Inflammatory macrophage (primary cell): ENCODE measurements at places on chromosomes 6 and 20.
A peak's percentile ranks its signal among the peaks of the same experiment; 100 is the strongest.

DNA sequence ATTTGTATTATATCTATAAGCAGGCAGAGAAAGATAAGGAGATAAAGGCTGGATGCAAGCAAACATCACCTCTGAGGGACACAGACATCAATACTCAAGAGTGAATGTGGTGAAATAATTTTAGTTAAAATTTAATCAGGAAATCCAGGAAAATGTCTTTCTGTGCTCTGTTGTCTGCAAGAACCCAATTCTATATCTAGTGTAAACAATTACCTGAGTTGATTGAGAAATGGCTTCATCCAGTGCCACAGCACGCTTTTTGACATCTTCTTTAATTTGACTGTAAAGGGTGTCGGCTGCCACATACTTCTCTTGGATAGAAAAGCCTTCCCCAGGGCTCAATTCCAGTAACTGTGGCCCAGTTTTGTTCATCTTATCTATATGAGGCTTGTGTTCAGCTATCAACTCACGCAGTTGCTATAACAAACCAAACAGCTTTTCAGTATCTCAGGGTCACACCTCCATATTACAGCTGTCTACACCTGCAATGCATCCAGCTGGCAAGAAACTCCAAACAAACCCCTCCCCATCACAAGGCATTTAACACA lies 131.6 kb downstream of the DST start:
- no peak for DNase-seq

GRCh38 chr6:150673720-150674346 lies 74.1 kb downstream of the PLEKHG1 start:
- DNase-seq = no peak

DNA sequence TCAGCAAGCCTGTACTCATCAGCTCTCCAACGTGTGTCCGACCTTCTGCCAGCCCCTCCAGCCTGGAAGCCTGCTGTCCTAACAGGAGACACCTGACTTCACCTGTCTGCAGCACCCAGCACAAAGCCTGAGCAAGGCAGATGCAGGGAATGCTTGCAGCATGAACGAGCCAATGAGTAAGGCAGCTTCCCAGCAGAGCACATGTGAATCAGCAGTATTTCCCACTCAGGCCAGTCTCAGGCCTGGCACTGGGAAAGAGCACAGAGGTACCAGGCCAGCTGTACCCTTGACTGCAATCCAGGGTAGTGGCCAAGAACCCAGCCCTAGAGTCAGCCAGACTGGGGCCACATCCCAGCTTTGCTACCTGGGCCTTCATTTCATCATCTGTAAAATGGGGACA lies 120.8 kb downstream of the MAFB start:
- no peak for DNase-seq

DNA sequence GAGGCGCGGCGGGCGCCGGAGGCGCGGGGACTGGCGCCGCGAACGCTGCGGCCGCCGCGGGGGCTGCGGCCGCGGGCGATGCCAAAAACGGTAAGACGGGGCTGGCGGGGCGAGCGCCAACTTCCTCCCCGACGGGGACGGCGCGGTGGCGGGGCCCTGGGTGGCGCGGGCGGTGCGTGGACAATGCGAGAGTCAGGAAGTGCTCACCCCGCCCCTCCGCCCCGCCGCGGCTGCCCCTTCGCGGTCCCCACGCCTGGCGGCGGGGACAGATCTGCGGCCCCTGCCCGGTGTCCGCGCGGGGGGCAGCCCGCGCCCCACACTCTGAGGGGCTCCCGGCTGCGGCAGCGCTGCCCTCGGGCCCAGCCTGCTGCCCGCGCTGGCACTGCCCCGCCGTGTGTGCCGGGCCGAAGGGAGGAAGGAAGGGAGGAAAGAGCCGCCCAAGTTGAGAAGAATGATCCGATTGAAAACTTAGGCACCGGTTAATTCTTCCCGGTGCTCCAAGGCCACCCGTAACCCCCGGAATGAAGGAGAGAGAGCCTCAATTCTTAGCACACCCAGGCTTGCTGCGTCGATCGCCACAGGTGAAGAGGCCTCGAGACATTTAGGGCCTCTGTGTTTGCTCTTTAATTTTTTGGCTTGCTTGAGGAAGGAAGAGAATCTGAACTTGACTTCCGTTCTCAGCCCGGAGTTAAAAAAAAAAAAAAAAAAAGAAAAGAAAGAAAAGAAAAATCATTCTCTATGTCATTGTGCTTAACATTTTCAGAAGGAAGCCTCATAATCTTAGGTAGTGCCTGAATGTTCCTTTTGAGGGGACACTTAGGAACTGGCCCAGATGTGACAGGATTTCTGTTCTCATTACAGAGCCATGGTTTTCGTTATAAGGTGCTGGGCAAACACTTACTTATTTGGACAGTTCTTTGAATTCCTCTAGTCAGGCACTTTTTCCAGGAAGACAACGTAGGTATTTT lies 982 bp downstream of the HECA start:
- peak; percentile 75 for DNase-seq

GRCh38 chr20:59289994-59290393 lies 10.4 kb upstream of the EDN3 start:
- no peak for DNase-seq

DNA sequence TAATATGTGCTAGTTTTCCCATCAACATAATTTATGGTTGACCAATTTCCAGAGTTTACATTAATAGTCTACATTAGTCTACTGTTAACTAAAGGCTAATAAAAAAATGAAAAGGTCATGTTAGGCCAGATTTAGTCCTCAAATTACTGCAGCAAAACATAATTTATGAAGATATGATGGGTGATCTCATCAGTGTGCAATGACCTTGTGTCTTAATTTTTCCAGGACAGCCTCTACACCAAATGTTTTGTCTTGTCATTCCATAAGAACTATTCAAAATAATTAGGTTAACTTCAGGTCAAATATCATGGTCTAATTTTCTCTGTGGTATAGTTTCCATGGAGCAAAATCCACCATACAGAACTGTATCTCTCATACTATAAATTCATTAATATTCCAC lies 234.2 kb downstream of the COL12A1 start:
- DNase-seq = no peak

- no peak for DNase-seq
Measured at GRCh38 chr6:39054577-39055142, 6.1 kb downstream of the GLP1R start.

- no peak for DNase-seq
Measured at GRCh38 chr6:37623666-37624065, 74.0 kb downstream of the MDGA1 start.

DNA sequence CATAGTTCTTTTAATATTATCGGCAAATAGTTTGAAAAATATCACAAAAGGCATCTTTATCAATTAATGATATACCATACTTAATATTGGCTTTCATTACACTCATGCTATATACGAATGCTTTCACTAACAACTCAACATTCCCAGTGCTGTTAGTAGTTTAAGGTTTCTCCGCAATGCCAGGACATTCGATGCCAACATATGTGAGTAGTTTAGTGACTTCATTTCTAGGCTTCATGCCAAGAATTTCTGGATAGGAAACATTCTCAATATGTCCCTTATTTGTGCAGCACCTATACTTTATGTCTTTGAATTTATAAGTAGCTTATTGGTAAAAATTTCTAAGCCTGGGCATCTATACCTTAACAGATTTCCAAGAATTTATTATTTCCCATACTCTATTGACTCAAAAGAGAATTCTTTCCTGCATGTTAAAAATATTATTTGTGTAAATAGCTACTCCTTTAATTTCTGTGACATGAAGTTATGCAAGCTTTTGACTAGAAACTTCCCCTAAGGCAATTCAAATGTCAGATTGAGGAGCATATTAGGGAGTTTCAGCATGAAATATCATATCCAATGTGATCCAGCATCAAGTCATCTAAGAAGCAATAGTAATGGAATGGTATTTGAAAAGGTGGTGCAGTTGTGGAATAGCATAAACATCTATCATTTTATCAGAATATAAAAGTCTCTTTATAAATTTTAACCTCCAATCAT lies 236.0 kb upstream of the STXBP5 start:
- DNase-seq = no peak

GRCh38 chr20:7841291-7841970 lies 98.8 kb downstream of the HAO1 start:
- DNase-seq = no peak

- peak; percentile 99 for DNase-seq
Measured at GRCh38 chr6:44064089-44064947, 62.9 kb downstream of the MRPL14 start.

- DNase-seq = no peak
Measured at GRCh38 chr6:80210618-80211017, 104.1 kb downstream of the BCKDHB start.

DNA sequence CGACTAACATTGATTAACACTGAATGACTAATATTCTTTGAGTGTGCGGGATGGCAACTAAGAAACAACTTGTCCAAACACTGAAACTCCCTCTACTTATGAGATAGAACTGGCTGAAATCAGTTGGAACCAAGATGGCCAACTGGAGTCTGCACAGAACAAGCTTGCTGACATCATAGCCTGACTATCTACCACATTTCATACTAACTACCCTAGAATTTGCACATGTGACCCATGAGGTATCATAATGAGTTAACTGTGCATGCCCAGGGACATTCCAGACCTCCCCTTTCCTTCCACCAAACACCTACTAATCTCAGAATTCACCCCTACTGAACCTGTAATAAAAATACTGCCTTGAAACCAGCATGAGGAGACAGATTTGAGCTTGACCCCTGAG lies 43.2 kb downstream of the PHIP start:
- no peak for DNase-seq

DNA sequence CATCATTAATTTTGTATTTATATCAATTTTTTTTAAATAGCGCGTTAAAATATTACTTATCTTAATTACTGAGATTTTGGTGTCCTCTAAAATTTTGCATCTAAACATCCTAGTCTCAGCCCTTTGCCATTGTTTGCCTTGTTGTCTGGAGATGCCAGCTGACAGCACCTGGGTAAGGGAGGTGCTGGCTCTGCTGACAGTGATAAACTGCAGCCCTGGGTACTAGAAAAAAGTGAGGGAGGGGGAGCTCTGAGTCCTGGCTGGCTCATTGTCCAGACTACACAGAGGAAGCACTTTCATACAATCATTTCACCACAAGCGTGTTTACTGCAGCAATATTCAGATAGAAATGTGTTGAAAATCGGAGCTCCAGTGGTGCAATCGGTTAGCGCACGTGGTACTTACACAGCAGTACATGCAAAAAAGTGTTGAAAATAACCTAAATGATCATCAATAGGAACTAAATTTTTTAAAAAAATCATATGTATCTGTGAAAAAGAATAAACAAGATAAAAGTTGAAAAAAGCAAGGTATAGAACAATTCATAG lies 18.5 kb upstream of the UBR2 start:
- DNase-seq = peak; percentile 95

GRCh38 chr20:46108976-46109375 lies 9.1 kb upstream of the CD40 start:
- no peak for DNase-seq

DNA sequence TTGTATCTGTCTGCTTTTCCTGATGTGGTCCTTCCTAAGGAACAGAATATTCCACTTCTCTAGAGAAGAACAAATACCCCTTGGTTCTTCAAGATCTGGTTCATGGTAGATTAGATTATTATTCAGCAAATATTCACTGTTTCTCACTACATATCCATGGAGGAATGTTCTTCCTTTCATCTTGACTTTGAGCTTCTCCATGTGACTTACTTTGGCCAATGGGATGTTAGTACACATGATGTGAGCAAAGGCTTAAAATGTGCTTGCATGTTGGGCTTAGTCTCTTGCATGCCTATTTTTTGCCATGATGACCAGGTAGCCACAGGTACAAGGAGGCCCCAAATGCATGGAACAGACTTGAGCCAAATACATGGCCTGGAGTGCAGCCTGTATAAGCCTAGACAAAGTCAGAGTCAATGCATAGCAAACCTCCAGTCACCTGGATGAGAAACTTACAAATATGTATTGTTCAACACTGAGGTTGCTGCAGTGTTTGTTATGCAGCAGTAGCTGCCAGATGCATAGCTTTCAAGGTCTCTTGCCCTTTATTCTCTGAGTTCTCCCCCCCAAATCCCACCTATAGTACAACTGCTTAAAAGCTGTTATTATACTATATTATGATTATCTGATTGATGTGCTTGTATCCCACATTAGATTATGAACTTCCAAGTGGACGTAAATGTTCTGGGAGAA lies 50.0 kb upstream of the CHD6 start:
- no peak for DNase-seq

DNA sequence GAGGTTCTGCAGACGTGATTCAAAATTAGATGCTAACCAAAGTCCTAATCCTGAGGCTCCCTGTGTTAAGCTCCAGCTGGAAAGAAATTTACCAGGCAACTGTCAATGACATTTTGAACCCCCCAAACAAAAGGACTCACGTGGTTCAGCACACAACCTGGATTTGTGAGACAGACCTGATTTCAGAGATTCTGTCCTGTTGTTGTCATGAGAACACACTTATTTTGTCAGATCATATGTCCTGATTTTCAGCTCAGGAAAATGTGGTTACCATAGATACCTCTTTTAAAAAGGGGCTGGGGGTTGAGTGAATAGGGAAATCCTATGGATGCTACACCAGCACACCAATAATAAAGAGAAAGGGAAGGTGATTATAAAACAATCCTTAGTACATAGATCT lies 61.6 kb downstream of the MTFR2 start:
- DNase-seq = no peak

GRCh38 chr6:141463237-141463977 lies 669.3 kb upstream of the GJE1 start:
- no peak for DNase-seq

DNA sequence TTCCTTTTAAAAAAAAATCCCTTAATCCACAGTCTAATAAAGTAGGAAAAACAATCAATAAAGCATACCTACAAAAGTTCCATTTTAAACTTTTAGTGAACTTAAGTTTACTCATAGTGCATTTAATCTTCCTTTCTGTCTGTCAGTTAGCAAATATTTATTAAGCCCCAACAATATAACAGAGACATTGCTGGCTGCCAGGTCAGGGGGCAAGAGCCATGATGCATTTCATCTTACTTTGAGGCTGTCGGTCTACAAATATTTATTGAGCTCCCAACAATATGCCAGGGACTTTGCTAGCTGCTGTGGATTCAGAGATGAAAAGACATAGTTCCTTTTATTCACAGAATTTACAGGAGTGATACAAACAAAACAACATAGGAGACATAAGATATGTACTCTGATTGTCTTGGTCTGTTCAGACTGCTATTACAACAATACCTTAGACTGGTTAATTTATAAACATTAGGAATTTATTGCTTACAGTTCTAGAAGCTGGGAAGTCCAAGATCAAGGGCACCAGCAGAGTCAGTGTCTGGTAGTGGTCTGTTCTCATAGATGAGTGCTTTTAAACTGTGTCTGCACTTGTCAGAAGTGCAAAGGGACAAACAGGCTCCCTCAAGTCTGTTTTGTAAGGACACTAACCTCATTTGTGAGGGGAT lies 118.6 kb downstream of the PLCB1 start:
- DNase-seq = no peak

- DNase-seq = no peak
Measured at GRCh38 chr20:31572042-31572700, 32.9 kb upstream of the ID1 start.

GRCh38 chr6:154504102-154504501 lies 6.4 kb downstream of the CNKSR3 start:
- DNase-seq = no peak

DNA sequence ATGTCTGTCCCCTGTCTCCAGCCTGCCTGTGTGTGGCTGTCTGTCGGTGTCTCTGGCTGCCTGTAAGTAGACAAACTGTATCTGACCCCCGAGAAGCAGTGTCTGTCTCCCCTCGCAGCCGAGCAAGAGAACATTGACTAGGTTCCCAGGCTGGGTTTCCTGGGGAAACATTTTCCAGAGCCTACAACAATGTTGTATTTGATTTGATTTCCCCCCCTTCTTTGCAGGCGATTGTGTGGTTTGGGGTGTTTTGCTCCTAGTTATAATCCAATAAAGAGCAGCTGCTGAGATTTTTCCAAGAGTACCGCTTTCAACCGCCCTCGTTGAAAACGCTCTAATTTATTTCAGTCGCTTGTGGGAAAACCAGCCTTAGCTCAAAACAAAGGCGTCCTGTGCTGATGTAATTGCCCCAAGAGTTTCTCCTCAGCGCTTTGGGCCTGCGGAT lies 92.6 kb downstream of the CDC5L start:
- DNase-seq = no peak
